Ovary (tissue), 10 donors: ENCODE measurements at places on chromosomes 4 and X. TPM values are rescaled to one million over a fixed set of nuclear protein-coding genes. Genes with fewer than 3 reads are reported as not detected.

The ARMCX4 gene
- polyA plus RNA-seq: 18.8 TPM

The FHL1 gene
- 97.0 TPM for polyA plus RNA-seq

The ATOH1 gene
- polyA plus RNA-seq: not detected

The EDA gene
- polyA plus RNA-seq: 4.5 TPM
